T-cell (primary cell): ENCODE measurements at places on chromosomes 16 and 17. TPM values are rescaled to one million over a fixed set of nuclear protein-coding genes. Genes with fewer than 3 reads are reported as not detected.

GRCh38 chr17:37339321-37339720 is 36.5 kb upstream of the C17orf78 start:
- no peak for DNase-seq

- DNase-seq: no peak
These were observed 55.8 kb downstream of the NKD1 start for GRCh38 chr16:50604065-50604418.

DNA sequence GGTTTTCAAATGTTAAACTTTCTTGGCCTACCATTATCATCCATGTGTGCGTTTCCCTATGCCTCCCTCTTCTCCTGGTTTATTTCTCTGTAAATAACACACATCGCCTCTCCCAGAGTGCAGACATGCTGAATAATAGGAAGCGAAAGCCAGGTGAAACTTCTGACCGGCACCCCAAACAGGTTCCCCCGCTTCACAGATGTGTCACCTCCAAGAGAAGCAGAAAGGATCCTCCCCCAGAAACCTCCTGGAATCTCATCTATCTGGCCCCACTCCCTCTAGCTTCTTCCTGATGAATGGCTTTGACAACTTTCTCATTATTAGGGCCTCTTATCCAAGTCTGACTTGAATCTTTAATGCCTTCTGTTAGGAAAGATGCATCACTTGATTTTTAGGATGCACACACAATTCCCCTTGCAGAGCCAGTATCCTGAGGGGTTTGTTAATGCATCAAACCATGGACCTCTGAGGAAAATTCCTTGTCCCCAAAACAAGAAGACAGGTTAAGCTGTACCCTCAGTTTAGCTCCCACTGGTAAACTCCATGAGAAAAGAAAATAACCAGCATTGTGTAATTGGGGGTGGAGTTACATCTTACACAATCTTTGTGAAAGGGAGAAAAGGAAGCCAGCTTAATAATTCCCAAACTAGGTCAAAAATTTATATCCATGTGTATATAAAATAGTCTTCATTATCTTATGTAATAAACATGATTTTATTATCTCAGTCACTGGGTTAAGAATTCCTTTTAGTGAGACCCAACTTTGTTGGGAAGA is 20.1 kb upstream of the HYDIN start:
- DNase-seq: no peak

GRCh38 chr17:31493656-31494155 is 102.2 kb downstream of the RAB11FIP4 start:
- DNase-seq: no peak

DNA sequence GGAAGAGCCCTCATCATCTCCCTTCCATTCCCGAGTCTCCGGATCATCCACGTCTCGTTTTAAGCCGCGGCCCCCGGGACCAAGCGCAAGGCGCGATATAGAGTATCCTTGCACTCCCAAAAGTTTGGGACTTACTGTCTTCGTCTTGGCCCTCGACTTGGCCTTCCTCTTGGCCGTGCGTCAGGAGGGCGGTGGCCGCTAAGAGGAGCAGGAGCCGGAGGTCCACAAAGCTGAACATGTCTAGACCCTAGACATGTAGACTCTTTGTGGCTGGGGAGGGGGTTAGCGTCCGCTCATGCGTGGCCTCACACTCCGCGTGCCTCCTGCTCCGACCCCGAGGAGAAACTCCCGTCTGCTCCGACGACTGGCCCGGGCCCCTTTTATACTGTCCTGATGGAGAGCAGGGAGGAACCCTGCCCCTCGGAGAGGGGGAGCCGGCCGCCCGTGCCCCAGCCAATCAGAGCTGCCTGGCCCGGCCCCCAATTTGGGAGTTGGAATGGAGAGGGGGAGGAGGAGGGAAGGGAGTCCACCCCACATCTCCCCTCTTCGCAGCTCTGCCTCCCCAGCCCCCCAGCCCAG is at the start of gene COL1A1:
Gene COL1A1 (minus strand): TSS at position 356 of the 579 bp plus-strand sequence. CDS start 118 bp downstream, at position 238.
- DNase-seq: no peak

DNA sequence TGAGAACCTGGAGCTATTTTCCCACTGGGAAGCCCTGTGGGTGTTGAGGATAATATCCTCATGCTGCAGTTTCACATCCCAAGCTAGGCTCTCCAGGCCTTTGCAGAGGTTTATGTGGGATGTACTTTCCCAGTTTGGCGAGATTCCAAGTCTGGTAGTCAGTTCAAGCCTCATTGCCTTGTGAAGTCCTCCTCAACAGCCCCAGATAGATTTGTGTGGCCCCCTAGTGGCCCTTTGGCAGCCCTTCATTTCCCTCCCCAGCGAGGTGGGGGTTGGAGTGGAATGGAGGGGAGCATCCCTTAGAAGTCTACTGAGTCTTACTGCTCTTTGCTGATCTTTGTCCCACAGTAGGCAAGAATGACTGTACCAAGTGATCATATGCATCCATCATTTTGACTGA is 137.9 kb downstream of the CDH11 start:
- DNase-seq: no peak

GRCh38 chr16:64058685-64059084 is 1063.2 kb downstream of the CDH11 start:
- no peak for DNase-seq

DNA sequence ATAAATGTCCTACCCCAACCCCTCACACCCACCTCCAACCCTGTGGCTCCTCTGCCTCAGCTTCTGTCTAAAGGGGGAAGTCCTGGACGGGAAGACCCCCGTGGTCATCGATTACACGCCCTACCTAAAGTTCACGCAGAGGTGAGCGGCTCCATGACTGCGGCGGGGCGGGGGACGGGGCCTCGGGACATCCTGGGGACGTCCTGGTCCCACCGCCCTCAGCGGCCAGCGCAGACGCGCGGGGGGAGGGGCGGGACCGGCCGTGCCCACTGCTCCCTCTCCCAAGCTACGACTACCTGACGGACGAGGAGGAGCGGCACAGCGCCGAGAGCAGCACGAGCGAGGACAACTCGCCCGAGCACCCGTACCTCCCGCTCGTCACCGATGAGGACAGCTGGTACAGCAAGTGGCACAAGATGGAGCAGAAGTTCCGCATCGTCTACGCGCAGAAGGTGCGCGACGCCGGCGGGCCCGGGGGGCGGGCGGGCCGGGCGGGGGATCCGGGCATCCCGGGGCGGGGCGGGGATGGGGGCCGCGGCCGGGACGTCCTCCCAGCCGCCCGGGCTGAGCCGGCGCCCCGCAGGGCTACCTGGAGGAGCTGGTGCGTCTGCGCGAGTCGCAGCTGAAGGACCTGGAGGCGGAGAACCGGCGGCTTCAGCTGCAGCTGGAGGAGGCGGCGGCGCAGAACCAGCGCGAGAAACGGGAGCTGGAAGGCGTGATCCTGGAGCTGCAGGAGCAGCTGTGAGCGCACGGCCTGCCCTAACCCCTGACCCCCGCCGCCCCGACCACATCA is 6.7 kb downstream of the RUNDC3A start:
- peak; percentile 13 for DNase-seq

Gene MYH13
- not detected for total RNA-seq

Gene CRISPLD2
- 2.2 TPM for total RNA-seq
